ENCODE measurements at places on chromosomes 7 and 10.

DNA sequence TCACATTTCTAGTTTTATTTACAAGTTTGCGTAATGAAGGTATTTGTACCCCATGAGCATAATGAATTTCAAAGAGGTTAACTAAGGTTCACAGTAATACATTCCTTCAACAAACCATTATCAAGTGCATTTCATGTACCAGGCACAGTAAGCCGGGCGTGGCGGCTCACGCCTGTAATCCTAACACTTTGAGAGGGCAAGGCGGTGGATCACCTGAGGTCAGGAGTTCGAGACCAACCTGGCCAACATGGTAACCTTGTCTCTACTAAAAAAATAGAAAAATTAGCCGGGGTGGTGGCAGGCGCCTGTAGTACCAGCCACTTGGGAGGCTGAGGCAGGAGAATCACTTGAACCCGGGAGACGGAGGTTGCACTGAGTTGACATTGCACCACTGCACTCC is 4.3 kb upstream of the EIF3A start:
- no peak for DNase-seq

DNA sequence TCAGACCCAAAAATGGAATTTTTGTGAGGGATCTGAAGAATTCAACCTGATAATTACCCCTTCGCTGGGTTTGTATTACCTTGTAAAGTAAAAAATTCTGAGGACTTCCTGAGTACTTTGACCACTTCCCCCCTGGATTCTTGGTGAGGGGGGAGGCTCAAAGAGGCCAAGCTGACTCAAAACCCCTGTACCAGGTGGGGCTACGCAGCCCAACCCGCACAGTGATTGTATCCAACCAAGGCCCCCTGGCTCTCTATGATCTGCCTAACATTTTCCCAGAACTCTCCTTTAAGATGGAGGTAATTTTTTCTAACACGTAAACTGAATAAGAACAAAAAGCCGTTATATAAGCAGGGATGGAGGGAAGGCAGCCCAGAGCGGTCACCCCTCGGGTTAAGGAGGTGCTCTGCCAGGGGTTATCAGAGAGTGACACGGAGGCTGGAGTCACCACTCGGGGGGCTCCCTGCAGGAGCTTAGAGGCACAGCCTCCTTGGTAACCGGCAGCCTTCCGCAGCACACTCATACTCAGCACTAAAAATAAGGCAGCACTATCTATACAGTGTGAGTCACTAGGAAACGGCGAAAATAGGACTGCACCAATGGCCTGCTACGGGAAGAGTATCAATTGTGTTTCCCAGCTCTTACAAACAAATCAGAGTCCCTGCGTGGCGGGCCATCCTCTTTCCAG is 255.4 kb downstream of the ELMO1 start:
- no peak for DNase-seq

GRCh38 chr7:74311305-74311744 is 22.1 kb downstream of the CLIP2 start:
- DNase-seq, result no peak

DNA sequence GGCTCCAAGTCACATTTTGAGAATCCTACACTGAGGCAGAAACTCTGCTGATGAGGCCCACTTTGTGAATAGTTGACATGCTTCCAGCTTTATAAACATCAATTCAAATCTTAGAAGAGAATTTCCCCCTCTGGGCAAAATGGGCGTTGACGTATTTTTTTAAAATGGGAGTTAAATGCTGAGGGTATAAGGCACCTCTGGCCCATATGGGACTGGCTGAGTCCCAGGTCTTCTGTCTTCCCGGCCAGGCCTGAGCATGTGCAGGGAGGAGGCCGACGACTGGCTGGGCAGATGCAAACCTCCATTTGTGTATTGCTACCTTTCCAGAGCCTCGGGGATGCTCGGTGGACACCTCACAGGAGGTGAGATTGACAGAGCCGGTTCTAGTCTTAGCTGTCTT is 37.7 kb downstream of the BUB3 start:
- no peak for DNase-seq

DNA sequence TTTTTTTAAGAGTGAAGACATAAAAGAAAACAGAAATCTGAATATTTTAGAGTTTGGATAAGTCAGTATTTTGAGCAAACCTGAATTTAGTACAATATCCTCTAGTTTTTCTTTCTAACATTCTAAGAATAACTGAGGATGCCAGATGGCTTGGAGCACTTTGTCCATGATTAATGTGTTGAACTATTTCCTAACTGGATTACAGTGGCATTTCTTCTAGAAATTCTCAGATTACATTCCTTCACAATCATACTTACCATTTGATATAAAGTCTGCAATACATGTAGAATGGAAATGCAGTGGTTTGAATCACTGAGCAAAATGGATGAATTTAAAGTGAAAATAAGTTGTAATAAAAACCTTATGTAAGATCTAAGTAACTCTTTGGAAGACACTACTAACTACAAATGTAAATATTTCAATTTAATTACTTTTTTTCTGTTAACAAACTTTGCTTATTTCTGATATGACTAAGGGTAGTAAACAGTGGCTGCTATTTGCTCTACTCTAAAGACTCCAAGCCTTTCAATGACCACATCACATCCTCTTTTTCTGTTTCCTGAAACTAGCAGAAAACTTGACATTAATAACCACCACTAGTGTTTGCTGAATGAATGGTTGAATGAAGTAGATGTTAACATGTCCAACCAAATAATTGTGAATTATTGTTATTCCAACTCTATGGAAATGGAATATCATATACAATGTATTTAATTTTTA is 102.8 kb downstream of the PRKG1 start:
- DNase-seq, result no peak

- no peak for DNase-seq
Observed at GRCh38 chr7:44307301-44307900, 18.0 kb downstream of the CAMK2B start.

DNA sequence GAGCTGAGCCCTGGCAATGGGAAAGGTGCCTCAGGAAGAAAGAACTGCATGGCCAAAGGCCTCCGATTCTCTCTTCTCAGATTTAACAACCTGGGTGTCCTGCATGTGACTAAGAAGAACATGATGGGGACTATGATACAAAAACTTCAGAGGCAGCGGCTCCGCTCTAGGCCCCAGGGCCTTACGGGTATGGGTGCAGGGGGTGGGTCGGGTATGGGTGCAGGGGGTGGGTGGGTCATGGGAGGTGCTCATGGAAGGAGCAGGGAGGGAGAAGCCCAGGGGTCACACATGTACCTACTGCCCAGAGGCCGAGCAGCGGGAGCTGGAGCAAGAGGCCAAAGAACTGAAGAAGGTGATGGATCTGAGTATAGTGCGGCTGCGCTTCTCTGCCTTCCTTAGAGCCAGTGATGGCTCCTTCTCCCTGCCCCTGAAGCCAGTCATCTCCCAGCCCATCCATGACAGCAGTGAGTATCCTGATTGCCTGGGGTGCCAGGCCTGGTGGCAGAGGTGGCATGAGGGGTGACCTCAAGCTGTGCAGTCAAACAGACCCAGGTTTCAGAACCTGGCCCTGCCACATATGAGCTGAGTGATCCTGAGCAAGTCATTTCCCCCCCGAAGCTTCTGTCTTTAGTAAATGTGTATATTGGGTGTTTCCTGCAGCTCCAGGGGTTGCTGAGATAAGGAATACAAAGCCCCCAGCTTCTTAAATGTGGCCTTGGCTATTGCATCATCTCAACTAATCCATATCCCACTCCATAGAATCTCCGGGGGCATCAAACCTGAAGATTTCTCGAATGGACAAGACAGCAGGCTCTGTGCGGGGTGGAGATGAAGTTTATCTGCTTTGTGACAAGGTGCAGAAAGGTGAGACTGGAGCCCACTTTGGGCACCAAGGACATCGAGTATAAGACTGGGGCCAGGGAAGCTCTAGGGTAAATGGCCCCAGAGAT is 2.0 kb downstream of the NFKB2 start:
- DNase-seq, result no peak

- DNase-seq, result no peak
Observed at GRCh38 chr7:3234851-3235250, 66.2 kb upstream of the SDK1 start.

DNA sequence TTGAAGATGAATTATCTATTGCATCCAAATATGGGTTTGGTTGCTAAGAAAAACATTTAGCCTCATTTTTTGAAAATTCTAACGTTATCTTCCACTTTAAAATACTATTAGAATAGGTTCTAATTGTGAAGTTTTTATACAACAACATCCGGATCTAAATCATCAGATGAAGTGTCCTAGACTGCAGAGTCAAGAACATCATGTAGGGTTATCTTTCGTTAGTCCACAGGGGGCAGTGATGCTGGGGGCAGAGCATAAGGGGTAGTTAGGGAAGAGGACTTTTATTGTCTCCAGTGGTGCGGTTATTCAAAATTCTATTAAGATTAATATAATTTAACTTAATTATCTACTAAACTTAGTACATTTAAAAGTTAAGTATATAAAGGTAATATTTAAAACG is 990.6 kb upstream of the PHF14 start:
- no peak for DNase-seq

DNA sequence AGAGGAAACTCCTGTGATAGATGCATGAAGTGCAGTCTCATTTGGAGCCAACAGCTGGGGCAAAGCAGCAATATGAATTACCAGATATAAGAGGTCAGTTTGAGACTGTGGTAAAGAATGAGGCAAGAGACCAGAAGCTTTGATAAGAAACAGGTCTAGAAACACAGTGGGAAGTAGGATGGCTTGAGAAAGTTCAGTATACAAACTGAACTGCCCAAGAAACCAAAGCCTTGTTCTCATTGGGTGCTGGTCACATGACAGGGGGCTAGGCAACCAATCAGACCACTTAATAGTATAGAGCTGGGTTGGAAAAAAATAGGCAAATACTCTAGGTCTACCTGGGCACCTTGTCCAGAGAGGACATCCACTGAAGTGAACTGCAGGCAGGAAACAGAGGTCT is 46.2 kb upstream of the PLCE1 start:
- no peak for DNase-seq

DNA sequence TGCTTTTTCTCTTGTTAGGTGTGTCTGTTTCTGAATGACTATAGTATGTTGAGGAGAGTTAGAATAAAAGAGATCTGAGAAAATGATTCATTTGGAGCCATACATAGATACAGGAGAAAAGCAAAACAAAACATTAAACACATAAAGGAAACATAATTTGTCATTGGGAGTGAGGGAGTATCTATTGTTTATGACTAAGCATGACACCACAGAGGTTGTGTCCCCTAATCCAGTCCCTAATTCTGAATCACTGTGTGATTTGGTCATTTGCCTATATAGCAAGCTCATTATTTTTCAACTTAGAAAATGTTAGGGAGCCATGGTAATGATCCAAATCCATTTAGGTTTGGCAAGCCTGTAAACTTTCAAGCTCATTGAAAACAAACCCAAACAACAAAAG is 132.3 kb upstream of the BMPER start:
- no peak for DNase-seq

- no peak for DNase-seq
Observed at GRCh38 chr10:21138769-21139340, 241.7 kb upstream of the NEBL start.

Data from stimulated activated CD8-positive, alpha-beta memory T cell treated with anti-CD3 and anti-CD28 coated beads, Interleukin-7, amount 100 ng/mL, for 24 hours (primary cell).